Stimulated activated CD4-positive, alpha-beta T cell treated with anti-CD3 and anti-CD28 coated beads, Interleukin-1b, Interleukin-23, amount 100 ng/mL, for 1 hour (primary cell): ENCODE measurements at places on chromosomes 6 and 20.

GRCh38 chr20:8645326-8645725 is 423.6 kb upstream of the PLCB4 start:
- DNase-seq, result no peak

DNA sequence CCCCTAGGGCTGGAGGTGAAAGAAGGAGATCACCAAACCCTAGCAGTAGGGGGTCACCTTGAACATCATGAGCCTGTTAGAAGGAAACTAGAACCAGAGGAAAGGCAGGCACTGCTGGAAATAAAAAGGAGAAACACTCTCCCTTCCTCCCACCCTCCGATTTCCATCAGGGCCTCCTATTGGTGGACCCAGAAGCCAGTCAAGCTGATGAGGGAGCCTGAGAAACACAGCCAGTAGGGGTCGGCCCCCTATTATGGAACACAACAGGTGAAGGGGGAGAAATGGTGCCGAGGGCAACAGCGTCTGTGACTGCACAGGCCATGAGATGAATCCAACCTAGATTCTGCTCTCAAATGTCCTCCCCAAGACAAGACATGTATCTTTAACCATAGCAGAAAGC is 156.1 kb upstream of the LRFN2 start:
- DNase-seq, result no peak

GRCh38 chr6:160265869-160266476 is 7.4 kb upstream of the SLC22A2 start:
- no peak for DNase-seq

GRCh38 chr20:4159765-4160490 is 144.6 kb upstream of the RNF24 start:
- DNase-seq, result no peak

DNA sequence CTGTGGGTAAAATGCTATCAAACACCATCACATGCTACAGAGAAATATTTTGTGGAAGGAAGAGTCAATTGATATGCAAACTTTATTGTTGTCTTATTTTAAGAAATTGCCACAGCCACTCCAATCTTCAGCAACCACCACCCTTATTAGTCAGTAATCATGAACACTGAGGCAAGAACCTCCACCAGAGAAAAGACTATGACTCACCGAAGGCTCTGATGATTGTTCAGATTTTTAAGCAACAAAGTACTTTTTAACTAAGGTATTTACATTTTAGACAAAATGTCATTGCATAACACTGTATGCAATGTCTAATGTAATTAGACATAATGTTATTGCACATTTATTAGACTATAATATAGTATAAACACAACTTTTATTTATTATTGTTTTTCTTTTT is 26.2 kb upstream of the MMP24 start:
- no peak for DNase-seq
